D341Med (cell line): ENCODE measurements at places on chromosomes 7 and 10.

DNA sequence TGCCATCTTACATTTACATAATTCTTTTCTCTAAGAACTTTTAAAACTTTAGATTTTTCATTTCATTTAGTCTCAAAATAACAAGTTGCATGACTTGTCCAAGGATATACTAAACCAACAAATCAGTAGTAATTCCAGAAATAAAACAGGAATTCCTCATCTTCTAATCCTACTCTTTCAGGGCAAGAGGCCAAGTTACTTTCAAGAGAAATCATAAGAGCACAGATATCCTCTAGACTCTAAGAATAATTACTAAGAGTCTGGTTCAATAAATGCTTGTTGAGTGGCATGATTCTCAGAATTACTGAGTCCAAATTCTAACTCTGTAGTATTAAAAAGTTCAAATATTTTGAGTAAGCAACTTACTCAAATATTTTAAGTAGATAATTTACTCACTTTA, 12.9 kb downstream of the PDZD8 start:
- DNase-seq: no peak

DNA sequence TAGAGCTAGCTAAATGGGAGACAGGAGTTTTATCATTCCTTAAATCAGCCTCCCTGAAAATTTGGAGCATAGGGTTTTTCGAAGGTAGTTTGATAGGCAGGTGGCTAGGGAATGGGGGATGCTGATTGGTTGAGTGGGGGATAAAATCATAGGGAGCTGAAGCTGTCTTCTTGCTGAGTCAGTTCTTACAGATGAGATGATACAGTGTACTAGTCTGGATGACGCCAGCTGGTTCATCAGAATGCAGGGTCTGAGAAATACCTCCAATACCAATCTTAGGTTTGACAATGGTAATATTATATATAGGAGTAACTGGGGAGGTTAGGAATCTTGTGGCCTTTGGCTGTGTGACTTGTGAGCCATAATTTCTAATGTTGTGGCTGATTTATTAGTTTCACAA, 271.2 kb downstream of the SUGCT start:
- DNase-seq: no peak

DNA sequence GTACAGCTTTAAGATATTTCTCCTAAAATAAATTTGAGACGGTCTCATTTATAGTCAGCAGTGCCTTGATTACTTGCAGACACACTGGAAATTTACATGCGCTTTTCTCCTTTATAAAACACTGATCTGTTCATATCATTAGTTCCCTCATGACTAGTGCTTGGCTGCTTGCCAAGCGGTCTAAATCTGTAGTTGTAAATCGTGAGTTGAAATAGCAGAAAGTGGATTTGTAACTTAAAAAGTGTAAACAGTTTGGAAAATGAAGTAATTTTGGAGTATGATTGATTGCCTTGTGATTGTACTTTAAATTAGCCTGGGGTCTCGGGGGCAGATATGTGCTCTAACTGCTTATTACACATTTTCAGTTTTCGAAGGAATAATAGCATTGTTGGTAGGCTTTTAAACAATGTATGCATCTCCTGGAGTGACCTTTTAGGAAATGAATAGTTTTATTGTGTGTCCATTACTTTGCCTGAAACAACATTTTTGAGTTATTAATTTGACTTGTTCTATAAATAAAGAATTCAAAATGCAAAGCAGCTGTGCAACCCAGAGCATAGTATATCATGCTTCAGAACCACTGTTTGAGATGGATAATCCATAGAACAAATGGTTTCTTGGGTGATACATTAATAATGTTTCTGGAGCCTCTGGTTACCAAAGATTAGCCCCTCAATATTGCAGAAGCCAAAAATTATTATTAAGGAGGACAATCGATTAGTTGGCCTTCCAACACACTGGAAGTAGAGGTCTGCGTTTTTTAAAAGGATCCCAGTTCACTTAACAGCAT, 73.3 kb downstream of the ARID5B start:
- DNase-seq: no peak

DNA sequence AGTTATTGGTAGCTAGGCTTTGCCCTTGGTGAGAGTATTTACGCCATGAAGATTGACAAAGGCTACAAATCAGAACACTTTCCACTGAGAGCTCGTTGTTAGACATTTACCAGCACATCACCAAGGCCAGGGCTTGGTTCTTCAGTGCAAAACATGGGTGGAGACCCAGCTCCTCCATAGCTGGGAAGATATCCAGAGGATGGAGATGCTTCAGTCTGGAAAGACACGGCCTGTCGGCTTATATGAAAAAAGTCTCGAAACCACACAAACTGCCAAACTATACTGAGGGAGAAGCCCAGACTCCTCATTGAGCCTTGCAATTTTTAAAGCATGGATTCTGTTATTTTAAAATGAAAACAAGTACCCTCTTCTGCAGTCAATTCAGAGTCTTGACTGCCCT, 83.4 kb upstream of the ANLN start:
- DNase-seq: no peak

GRCh38 chr10:112698818-112699164, 251.3 kb upstream of the TCF7L2 start:
- no peak for DNase-seq

DNA sequence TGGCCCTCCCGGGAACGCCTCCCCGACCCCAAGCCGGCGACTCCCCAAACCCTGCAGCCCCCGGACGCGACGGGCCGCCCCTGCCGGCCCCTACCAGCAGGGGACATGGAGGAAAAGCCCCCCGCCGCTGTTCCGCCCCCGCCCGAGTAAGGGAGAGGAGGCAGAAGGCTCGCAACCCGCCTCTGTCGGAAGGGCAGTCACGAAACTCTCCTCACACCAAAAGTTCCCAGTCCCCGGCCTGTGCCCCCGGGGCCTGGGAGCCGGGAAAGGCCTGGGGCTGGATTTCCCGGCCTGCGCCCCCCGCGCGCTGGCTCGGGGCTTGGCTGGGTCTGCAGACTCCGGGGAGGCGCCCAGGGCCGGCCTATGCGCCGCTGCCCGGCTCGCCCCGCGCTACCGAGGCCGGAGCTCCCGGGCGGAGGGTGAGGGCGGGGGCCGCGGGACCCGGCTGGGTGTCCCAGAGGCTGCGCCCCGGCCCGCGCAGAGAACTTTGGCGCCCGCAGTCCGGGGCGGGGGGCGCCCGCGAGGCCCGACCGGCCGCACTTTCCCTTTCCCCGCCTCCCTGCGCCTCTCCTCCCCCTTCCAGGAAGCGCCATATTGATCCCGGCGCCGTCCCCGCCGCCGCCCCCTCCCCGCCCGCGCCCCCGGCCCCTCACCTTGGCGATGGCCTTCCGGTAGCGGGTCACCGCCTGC, 728 bp downstream of the PARD3 start:
- DNase-seq: peak; percentile 82

DNA sequence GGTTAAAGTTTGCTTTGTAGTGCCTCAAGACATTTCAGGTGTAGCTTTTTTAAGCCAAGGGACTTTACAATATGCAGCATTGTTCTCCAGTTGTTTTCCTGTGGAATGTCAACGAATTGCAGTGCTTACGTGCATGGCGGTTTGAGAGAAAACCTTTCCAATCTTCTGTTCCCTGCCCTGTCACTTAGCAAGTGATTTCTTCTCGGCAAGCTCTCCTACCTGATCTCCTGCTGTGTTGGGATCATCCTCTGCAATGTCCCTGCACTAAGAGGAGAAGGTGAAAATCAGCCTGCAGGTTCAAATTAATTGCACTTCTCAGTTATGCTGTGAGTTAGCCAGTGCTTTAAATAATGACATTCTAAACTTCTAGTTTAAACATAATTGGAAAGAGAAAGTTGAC, 197.6 kb upstream of the FZD1 start:
- no peak for DNase-seq

GRCh38 chr7:28078036-28078901, 102.3 kb downstream of the JAZF1 start:
- DNase-seq: peak; percentile 60

DNA sequence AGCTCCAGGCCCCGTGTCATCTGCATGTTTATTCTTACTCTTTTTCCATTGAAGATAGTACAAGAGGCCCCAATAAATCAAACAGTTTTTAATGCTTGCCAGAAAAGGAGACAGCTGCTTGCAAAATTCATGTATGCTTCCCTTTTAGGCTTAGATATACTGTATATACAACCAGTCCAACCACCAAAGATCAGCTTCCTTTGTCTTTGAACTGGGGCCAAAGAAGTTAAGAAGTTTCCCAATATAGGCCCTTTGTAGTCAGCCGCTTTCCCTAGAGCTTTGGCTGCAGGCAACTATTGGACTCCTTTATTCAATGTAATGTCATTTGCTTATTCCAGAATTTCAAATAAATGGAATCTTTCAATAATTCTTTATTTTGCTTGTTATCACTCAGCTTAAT, 1395.0 kb downstream of the GATA3 start:
- DNase-seq: no peak

DNA sequence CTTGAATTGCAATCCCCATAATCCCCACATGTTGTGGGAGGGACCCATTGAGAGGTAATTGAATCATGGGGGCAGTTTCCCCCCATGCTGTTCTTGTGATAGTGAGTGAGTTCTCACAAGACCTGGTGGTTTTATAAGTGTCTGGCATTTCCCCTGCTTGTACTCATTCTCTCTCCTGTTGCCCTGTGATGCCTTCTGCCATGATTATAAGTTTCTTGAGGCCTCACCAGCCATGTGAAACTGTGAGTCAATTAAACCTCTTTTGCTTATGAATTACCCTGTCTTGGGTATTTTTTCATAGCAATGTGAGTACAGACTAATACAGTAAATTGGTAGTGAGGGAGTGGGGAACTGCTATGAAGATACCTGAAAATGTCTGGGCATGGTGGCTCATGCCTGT, 65.0 kb downstream of the ANKRD7 start:
- no peak for DNase-seq

- DNase-seq: no peak
Observed at GRCh38 chr10:34235164-34235832, 579.8 kb downstream of the PARD3 start.

- DNase-seq: peak; percentile 62
Observed at GRCh38 chr7:94418851-94419250, 24.2 kb downstream of the COL1A2 start.

GRCh38 chr7:123314886-123315285, 115.1 kb upstream of the SLC13A1 start:
- DNase-seq: no peak

GRCh38 chr10:129334266-129334665, 132.8 kb upstream of the MGMT start:
- no peak for DNase-seq

DNA sequence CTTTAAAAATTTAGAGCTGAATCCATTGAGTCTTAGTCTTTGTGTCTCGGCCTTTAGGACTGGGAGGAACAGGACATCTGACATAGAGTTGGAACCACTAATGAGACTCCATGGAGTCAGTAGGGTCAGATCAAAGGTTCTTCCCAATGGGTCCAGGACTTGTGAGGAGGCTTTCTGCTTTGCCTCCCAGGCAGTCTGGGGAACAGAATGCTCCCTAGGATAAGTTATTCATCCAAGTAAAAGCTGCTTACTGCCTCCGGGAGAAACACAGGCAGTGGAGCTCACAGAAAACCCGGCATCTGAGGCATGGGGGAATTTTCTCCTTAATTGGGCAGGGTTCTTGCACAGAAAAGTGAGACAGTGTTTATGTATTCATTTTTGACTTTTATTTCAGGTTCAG, 216.4 kb downstream of the SEC23IP start:
- no peak for DNase-seq

GRCh38 chr7:158588878-158589442, 1.3 kb upstream of the PTPRN2 start:
- no peak for DNase-seq

GRCh38 chr7:1224086-1224716, 8.5 kb upstream of the UNCX start:
- peak; percentile 37 for DNase-seq

- no peak for DNase-seq
Observed at GRCh38 chr7:103679151-103680132, 233.4 kb upstream of the SLC26A5 start.

GRCh38 chr10:29767968-29768367, 133.2 kb upstream of the SVIL start:
- no peak for DNase-seq

DNA sequence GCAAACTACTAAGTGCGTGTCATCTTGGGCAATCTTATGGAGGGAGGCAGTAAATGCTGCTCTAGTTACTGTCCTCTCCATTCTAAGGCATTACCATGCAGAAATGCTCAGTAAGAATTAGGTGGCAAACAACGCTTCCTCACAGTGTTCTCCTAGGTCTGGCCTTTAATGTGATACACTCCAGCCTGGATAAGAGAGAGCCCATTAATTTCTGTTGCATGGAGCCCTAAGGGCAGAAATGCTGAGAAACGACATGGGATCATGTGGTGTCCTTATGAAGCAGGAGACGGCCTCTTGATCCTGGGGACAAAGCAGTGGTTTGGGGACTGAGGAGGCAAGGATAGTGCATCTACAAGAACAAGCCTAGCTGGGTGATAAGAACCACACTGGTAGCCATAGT, 44.0 kb downstream of the SLC25A13 start:
- DNase-seq: no peak

GRCh38 chr10:107280293-107280692, 115.8 kb upstream of the SORCS1 start:
- no peak for DNase-seq

DNA sequence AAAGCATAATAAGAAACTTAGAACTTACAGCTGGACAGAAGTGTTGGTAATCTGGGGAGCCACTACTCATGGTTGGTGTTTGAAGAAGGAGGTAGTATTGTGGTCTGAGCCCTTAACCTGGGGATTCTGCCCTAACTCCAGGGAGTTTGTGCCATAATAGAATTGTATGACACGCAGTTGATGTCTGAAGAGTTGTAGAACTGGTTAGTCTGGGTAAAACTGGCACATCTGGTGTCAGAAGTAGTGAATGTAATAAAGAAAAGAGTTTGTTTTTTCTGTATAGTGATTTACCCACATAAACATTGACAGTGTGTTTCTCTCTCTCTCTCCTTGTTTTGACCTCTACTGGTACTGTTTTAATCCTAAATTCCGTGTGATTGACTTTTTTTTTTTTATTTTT, 448.1 kb upstream of the SEMA3D start:
- DNase-seq: no peak

DNA sequence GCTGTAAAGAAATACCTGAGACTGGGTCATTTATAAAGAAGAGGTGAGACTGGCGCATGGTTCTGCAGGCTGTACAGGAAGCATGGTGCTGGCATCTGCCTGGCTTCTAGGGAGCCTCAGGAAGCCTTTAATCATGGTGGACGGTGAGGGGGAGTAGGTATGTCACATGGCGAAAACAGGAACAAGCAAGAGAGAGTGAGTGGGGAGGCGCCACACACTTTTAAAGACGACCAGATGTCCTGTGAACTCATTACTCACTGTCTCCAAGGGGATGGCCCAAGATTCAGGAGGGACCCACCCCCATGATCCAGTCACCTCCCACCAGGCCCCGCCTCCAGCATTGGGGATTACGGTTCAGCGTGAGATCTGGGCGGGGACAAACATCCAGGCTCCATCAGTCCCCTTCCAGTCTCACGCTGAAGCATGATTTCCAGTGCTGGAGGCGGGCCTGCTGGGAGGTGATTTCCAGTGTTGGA, 3.2 kb downstream of the ZNF316 start:
- peak; percentile 74 for DNase-seq

- DNase-seq: peak; percentile 73
Observed at GRCh38 chr7:124784879-124785818, 19.6 kb upstream of the GPR37 start.
